ENCODE measurements at places on chromosomes 16 and 17.

GRCh38 chr17:66632731-66633130, 202.2 kb upstream of the CACNG5 start:
- peak; percentile 9 for DNase-seq

DNA sequence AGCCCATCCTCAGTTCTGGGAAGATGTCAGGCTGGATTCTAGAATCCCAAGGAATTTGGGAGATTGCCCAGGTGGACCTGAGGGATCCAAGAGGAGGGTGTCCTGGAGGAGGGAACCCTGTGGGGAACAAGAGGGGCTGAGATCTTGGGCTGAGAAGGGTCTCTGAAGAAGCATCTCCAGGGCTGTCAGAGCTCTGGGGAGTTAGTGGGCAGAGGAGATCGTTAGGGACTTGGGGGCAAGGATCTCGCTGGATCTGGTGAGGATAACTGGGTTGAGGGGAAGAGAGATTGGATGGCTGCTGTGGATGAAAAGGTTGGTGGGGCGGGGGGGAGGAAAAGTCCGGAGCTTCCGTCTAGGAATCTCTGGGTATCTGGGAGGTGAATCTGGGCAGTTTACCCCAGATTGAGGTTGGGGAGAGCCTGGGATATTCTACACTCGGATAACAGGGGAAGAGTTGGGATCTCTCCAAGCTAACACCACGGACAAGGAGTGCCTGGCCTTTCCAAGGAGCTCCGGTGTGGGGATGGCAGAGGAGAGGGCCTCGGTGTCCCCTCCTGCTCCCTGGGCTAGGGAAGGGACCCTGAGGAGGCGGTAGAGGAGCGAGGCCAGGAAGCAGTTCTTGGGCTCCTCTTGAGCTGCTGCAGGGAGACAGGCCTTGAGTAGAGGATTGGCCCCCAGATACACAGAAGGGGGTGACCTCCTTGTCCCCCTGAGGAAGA, 1.7 kb downstream of the FBXL19 start:
- DNase-seq: no peak

- DNase-seq: no peak
These were observed 9.0 kb downstream of the LRRC37B start for GRCh38 chr17:32016231-32016630.

GRCh38 chr16:72856797-72857196, 191.1 kb downstream of the ZFHX3 start:
- DNase-seq: no peak

GRCh38 chr16:2078096-2078495, 30.3 kb downstream of the TSC2 start:
- no peak for DNase-seq

DNA sequence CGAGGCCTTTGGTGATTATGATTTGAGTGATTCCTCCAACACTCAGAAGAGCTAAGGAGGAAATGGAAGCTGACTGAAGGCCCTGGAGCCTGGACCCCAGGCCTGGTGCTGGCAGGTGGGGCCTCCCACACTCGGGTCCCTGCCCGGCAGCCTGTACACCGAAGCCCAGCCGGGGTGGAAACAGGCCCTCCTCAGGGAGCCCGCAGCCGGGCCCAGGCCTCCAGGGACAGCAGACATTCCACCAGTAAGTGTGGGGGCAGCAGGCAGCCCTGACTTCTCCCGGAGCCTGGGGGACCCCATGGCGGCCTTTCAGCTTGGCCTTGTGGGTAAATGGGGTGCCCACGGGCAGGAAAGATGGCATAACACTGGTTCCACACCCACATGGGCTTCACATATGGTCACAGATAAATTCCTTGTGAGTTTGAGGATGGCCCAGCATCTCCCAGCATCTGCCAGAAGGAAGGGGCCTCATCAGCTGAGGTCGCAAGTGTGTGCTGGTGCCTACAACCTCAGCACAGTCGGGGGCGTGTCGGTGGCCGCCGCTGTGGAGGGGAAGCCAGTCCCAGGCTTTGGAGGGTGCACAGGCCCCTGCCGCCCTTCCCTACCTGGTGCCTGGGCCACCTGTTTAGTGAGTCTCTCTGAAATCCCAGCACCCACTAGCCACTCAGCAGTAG, 29.2 kb upstream of the SLC38A10 start:
- DNase-seq: no peak

DNA sequence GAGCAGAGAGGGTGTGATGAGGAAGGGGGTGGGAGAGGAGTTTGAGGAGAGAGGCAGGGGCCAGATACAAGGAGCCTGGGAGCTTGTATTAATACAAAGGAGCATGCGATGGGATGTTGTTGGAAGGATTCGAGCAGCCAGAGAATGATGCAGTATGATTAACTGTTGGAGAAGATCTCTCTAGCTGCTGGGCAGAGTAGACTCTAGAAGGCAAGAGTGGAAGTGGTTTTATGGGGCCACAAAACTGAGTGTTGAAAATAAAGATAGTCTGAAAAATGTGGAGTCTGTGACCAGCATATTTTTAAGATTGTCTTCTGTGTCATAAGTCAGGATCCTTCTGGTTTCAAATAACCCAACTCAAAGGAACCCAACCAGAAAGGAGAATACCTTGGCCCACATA, 98.3 kb downstream of the MSI2 start:
- DNase-seq: no peak
